Mesothelial cell of epicardium (in vitro differentiated cells): ENCODE measurements at places on chromosomes 2 and 18.

GRCh38 chr2:100546469-100546868 lies 16.3 kb upstream of the PDCL3 start:
- no peak overlapping the region for H3K27ac ChIP-seq
- no peak overlapping the region for H3K4me3 ChIP-seq
- H3K36me3 ChIP-seq = no peaks in the 10 kb centered on the region
- H3K27me3 ChIP-seq = peaks cover 7% of the 10 kb centered on the region
- no peaks in the 10 kb centered on the region for H3K4me1 ChIP-seq
- DNase-seq = no peak

GRCh38 chr2:101175991-101176390 lies 24.8 kb upstream of the TBC1D8 start:
- no peaks in the 10 kb centered on the region for H3K27me3 ChIP-seq
- no peaks in the 10 kb centered on the region for H3K4me1 ChIP-seq
- no peak overlapping the region for H3K27ac ChIP-seq
- DNase-seq = no peak

GRCh38 chr2:134244587-134244986 lies 9.3 kb upstream of the MGAT5 start:
- no peaks in the 10 kb centered on the region for H3K36me3 ChIP-seq
- no peak overlapping the region for H3K27ac ChIP-seq
- H3K4me3 ChIP-seq = no peak overlapping the region
- H3K4me1 ChIP-seq = peaks cover 18% of the 10 kb centered on the region
- no peaks in the 10 kb centered on the region for H3K27me3 ChIP-seq

DNA sequence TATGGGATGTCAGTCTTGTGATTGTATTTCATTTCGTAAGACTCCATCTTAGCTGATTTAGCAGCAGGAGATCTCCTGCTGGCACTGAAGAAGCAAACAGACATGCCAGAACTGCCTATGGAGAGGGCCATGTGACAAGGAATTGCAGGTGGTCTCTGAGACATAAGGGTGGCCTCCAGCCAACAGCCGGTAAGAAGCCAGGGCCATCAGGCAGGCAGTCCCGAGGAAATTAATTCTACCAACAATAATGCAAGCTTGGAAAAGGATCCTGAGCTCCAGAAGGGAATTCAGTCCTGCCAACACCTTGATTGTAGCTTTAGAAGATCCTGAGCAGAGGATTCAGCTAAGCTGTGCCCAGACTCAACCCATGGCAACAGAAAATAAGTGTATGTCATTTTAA lies 87.1 kb upstream of the DNAJC10 start:
- H3K36me3 ChIP-seq = no peaks in the 10 kb centered on the region
- no peak overlapping the region for H3K4me3 ChIP-seq
- H3K27ac ChIP-seq = no peak overlapping the region
- H3K27me3 ChIP-seq = peaks cover 4% of the 10 kb centered on the region
- peaks cover 2% of the 10 kb centered on the region for H3K4me1 ChIP-seq
- no peak for DNase-seq

GRCh38 chr2:110716959-110717645 lies 15.3 kb upstream of the ACOXL start:
- H3K27ac ChIP-seq = no peak overlapping the region
- peaks cover 11% of the 10 kb centered on the region for H3K4me1 ChIP-seq
- H3K36me3 ChIP-seq = no peaks in the 10 kb centered on the region
- DNase-seq = no peak

DNA sequence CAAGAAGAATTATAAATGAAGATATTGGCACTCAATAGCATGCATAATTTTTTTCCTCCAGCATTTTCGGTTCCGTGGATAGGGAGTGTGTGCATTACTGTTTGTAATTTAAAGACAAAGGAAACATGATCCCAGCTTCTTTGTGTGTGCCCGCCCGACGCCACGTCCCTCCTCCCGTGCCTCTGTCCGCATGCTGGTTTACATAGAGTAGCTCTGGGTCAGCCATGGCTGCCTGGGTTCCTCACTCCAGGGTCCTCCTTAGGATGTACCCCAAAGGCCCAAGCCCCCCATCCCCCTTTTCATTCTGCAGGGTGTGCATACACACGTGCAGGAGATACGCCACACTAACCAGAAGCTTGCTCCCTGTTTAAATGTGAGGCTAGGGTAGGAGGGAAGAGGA lies 214.7 kb downstream of the KLHL29 start:
- no peaks in the 10 kb centered on the region for H3K27me3 ChIP-seq
- no peak for DNase-seq
- H3K27ac ChIP-seq = no peak overlapping the region
- peaks cover 11% of the 10 kb centered on the region for H3K4me1 ChIP-seq
- H3K36me3 ChIP-seq = no peaks in the 10 kb centered on the region

DNA sequence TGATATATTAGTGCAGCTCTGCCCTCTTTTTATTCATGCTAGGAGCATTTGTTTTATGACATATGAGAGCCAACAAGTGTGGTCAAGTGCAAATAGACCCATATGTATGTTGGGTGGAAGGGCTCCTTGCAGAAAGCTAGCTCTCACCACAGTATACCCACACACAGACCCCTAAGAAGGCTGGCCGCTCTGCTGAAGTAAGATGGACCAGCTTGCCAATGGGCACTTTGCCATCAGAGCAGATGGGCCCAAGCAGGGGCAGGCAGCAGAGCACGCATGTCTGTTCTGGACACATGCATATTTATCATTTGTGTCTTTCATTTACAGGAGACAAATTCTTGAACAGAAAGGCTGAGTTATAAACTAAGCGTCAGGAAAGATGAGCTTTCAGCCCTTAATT lies 187.5 kb upstream of the DTNA start:
- no peak overlapping the region for H3K27ac ChIP-seq
- DNase-seq = no peak
- no peak overlapping the region for H3K4me3 ChIP-seq
- no peaks in the 10 kb centered on the region for H3K36me3 ChIP-seq
- peaks cover 2% of the 10 kb centered on the region for H3K27me3 ChIP-seq
- H3K4me1 ChIP-seq = peaks cover 21% of the 10 kb centered on the region

DNA sequence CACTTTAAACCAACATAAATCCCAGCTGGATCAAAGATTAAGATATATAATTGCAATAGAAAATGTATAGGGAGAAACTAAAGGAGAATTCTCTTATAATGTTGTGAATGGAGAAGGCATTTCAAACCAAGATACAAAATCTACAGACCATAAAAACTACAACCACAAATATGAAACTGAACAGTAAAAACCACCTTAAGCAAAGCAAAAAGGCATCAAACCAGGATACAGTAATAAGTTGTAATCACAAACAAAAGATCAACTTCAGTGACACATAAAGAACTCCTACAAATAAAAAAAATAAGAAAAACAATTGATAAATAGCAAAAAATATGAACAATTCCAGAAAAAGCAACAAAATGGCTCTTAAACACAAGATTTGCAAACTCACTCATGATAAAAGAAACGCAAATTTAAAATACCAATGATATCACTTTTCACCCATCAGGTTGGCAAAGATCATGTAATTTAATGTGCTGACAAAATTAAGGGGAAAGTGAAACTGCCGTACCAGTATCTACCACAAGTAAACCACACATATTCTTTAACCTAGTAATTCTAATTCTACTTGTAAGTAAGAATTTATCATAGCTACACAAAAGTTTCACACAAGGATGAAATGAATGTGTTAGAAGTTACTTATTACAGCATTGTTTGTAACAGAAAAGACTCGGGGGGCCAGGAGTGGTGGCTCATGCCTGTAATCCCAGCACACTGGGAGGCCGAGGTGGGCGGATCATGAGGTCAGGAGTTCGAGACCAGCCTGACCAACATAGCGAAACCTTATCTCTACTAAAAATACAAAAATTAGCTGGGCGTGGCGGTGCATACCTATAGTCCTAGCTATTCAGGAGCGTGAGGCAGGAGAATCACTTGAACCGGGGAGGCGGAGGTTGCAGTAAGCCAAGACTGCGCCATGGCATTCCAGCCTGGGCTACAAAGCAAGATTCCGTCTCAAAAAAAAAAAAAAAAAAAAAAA lies 101.9 kb downstream of the USP34 start:
- H3K36me3 ChIP-seq = peaks cover 35% of the 10 kb centered on the region
- H3K27ac ChIP-seq = peak overlapping the region; percentile 12
- DNase-seq = no peak
- no peak overlapping the region for H3K4me3 ChIP-seq

GRCh38 chr2:119264781-119265692 lies 41.4 kb downstream of the STEAP3 start:
- H3K4me1 ChIP-seq = no peaks in the 10 kb centered on the region
- no peak overlapping the region for H3K4me3 ChIP-seq
- H3K27me3 ChIP-seq = peaks cover 9% of the 10 kb centered on the region
- H3K36me3 ChIP-seq = no peaks in the 10 kb centered on the region
- H3K27ac ChIP-seq = no peak overlapping the region

- peaks cover 13% of the 10 kb centered on the region for H3K4me1 ChIP-seq
- peaks cover 17% of the 10 kb centered on the region for H3K27me3 ChIP-seq
- no peaks in the 10 kb centered on the region for H3K36me3 ChIP-seq
- DNase-seq = no peak
- no peak overlapping the region for H3K27ac ChIP-seq
Observed at GRCh38 chr2:109381327-109381820, 232.4 kb downstream of the SEPTIN10 start.
